ENCODE measurements at places on chromosomes 16 and 17.

DNA sequence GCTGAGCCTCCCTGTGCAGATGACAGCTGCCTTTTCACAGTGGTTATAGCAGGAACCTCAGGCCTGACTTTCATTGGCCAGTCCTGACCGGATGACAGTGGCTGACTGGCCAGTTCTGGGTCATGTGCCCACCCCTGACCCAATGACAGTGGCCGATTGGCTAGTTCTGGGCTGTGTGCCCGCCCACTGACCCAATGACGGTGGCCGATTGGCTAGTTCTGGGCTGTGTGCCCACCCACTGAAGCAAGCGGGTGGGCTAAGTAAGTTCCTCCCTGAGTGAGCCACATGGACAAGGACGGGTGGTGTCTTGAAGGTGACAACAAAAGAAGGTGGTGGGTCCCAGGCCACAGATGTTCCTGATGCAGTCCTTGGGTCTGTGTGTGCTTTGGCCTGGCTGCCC, 9.5 kb downstream of the DEF8 start:
- no peak for DNase-seq

DNA sequence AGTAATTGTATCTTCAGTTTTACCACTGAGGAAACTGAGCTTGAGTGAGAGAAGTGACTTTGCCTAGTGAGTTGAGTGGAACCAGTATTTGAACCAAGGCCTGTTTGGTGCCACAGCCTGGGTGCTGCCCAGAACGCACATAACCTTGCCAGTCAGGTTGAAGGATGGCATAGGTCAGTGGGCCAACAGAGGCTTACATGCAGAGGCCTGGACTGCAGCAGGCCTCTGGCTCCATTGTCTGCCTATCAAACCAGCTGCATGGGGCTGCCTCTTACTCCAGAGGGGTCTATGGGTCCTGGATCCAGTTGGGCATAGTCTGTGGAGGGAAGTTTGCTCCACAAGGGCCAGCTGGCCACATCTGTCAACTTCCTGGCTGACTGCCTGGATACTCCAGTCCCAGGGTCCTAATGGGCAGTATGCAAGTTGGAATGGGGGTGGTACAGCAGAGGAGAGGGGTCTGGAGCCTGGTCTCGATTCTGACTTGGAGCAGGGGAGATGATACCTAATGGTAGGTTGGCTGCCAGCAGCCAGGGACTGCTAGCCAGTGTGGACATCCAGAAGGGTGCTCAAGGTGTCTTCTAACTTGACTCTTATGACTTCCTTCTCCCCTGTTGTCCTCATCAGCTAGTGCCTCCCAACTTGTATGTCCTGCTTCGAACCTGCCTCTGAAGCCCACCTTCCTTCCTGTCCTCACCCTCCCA, 11.1 kb upstream of the RNF112 start:
- no peak for DNase-seq

GRCh38 chr16:14386115-14386514, 243.9 kb downstream of the PARN start:
- no peak for DNase-seq

- DNase-seq = no peak
Observed at GRCh38 chr16:4666537-4667202, 26.7 kb upstream of the NUDT16L1 start.

DNA sequence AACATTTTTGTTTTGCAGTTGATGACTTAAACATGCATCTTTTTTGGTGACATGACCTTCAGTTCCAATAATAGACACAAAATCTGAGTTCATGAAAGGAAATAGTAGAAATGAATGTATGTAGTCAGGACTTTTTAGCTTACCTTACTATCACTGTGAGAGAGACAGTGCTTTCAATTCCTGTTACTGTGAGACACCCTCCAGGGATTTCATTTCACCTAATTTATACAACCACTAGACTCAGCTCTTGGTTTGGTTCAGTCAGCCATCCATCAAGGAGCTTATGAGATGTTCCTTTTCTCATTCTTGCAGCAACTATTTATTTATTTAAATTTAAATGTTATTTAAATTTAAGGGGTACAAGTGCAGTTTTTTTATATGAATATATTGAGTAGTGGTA, 77.9 kb downstream of the MAP2K4 start:
- DNase-seq = no peak

DNA sequence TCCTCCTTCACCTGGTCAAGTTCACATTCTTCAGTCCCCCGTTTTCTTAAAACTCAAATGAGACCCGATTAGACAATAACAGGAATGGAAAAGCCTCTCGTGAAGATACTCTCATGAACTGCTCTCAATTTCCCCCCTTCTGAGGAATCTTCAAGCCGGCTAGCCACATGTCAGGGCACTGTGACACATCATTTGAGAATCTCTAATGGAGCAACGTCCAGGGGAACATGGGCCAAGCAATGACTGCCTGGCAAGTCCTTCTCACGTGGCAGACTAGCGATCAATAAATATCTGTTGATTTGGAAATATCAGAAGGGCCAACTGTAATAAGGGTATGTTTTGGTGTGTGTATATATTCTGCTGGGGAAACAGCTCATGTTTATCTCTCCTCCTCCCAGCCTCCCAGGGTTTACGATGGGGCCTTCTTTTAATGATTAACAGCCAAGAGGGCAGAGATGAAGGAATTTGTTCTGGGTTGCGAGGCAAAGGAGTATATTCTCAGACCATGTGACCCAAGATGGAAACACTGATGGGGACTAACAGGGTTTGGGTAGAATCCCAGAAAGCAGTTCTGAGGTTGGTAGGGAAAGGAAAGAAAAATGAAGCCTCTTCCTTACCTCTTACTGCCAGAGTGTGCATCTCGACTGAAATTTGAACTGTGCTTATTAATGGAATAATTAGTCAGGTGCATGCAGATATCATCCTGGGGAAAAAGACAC, 21.4 kb downstream of the TTLL6 start:
- DNase-seq = no peak

- DNase-seq = no peak
Observed at GRCh38 chr17:75777296-75777922, 7.2 kb upstream of the UNK start.

- no peak for DNase-seq
Observed at GRCh38 chr16:78655331-78656113, 556.1 kb downstream of the WWOX start.

DNA sequence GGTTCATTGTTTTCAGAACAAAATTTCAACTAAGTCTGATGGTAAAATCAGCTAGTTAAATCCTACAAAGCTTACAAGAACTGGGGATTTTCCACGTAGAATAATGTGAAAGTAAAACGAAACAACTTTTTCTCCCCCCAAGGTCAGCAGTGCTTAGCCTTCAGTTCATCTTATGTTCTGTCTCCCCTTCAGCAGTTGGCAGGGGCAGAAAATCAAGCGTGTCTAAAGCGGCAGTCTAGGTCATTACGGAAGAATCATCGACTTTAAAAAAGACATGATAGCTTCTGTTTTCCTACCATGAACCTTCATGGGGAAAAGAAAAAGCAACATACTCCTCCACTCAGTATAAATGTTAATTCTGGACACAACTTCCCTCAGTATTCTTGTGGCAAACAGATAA, 50.7 kb downstream of the GNA13 start:
- DNase-seq = no peak

DNA sequence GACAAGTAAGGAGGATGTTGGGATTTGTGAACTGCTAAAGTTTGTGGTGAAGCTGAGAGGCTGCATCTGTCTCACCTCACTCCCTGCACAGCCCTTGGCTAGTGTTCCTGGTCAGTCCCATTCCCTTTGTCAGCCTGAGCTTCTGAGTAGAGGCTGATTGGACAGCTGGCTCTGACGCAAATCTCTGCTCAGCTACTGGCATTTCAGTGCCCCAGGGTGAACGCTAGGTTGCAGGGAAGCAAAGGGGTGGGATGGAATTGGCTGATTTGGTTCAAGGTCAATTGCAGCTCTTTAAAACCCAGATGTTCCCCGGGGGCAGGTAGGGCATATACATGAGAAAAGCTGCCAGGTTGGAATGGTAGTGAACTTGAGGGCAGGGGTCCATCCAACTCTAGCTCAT, 23.1 kb upstream of the CNOT1 start:
- no peak for DNase-seq

DNA sequence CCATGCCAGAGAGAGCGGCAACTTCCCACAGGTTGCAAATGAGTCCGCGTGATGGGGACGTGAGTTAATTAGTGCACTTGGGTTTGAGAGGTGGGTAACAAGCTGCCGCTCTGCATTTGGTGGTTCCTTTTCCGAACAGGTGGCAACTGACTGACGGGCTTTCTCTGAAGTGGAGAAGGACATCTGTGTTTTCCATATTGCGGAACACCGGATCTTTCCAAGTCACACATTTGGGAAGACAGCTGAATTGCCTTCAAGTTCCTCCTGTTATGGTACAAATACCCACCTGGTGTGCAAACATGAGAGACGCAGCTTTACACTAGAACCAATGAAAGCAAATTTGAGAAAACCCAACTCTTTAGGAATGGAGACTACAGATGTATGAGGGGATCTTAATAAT, 451.3 kb upstream of the ZFHX3 start:
- DNase-seq = no peak

GRCh38 chr16:22915003-22915402, 101.0 kb downstream of the HS3ST2 start:
- no peak for DNase-seq

GRCh38 chr16:25606069-25606468, 85.7 kb upstream of the HS3ST4 start:
- no peak for DNase-seq

GRCh38 chr17:8954339-8954738, 11.2 kb downstream of the PIK3R5 start:
- peak; percentile 92 for DNase-seq

GRCh38 chr17:43135454-43135819, 10.3 kb upstream of the BRCA1 start:
- DNase-seq = no peak

Measured in activated naive CD4-positive, alpha-beta T cell treated with anti-CD3 and anti-CD28 coated beads for 36 hours (primary cell).